Karpas-422 (cell line): ENCODE measurements at places on chromosomes 16 and 17. TPM values are rescaled to one million over a fixed set of nuclear protein-coding genes. Genes with fewer than 3 reads are reported as not detected.

Gene SHISA9
- not detected in 2 replicates for total RNA-seq

DNA sequence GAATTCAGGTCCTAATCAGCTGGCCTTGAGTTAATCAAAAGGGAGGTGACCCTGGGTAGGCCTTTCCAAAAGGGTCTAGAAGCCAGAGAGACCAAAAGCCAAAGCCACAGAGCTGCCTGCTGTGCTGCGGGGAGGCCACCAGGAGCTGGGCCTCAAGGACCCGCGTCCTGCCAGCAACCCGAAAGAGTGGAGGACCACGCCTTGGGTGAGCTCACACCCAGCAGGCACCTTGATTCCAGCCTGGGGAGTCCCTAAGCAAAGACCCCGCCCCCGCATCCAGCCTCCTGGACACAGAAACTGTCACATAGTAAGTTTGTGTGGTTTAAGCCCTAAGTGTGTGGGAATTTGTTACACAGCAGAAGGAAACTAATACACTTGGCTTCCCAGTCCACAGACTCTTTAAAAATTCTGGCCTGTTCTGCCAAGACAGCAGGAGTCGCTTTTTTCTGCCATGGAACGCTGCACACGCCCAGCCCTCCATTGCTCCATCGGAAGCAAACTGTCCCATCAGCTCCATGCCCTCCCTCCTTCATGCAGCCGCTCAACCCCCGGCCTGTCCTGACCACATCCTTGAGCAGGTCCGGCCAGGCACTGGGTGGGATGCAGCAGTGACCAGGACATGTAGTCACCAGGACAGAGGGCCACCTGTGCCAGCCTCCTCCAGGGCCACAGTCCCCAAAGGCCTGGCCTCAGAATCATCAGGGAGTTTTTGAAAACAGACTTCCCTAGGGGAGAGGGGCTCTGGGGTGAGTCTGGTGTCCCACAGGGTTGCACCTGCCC, 20.9 kb upstream of the RASD1 start:
- DNase-seq = no peak
- no peaks in the 10 kb centered on the region for H3K27me3 ChIP-seq
- peaks cover 6% of the 10 kb centered on the region for H3K4me1 ChIP-seq
- no peaks in the 10 kb centered on the region for H3K36me3 ChIP-seq
- H3K27ac ChIP-seq = no peak overlapping the region

Gene PLK1
- 36.8 and 41.7 TPM in 2 replicates for total RNA-seq

- peak overlapping the region; percentile 55 for H3K27ac ChIP-seq
- H3K4me1 ChIP-seq = peaks cover 84% of the 10 kb centered on the region
- no peaks in the 10 kb centered on the region for H3K36me3 ChIP-seq
- no peak overlapping the region for H3K4me3 ChIP-seq
Observed at GRCh38 chr17:17774009-17774881, 62.5 kb downstream of the SREBF1 start.
